ENCODE measurements at places on chromosomes 12 and 14.

- DNase-seq = no peak
Measured at GRCh38 chr12:109433618-109434017, 43.5 kb downstream of the KCTD10 start.

GRCh38 chr12:9328065-9328464, 119.9 kb upstream of the PZP start:
- no peak for DNase-seq

- no peak for DNase-seq
Measured at GRCh38 chr14:50399251-50400032, 2.8 kb upstream of the CDKL1 start.

GRCh38 chr12:77537663-77538062, 293.0 kb upstream of the NAV3 start:
- no peak for DNase-seq

- no peak for DNase-seq
Measured at GRCh38 chr14:104925855-104926609, 1.4 kb downstream of the PLD4 start.

GRCh38 chr12:111937429-111937828, 75.5 kb downstream of the TMEM116 start:
- DNase-seq = no peak

DNA sequence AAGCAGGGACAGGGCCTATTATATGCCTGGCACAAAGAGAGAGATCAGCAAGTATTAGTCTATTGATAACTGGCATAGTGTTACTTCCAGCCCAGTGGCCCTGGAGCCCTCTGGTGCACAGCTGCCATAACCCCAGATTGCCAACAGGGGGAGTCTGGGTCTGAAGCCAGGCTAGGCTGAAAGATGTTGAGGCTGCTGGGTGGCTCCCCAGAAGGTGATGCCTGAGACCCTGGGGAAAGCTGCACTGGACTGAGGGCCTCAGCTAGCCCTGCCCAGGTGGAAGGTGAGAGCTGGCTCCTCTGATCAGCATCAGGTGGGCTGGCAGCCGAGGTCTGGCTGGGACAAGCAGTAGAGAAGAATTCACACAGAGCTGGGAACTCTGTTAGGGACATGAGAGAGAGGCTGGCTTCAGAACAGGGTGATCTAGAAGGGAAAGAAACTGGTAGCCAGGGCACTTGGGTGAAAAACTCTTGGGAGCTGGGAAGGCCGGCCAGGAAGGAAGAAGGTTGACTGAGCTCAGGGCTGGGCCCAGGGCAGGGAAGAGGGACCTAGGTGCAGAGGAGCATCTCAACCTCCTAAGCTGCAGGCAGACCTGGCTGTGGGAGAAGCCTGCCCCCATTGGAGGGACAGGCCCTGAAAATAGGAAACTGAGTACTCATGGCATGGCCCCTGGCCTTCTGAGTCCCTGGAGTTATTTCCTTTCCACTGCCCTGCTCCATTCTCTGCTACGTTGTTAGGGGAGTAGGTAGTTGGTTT, 3.9 kb downstream of the GZMH start:
- DNase-seq = no peak

DNA sequence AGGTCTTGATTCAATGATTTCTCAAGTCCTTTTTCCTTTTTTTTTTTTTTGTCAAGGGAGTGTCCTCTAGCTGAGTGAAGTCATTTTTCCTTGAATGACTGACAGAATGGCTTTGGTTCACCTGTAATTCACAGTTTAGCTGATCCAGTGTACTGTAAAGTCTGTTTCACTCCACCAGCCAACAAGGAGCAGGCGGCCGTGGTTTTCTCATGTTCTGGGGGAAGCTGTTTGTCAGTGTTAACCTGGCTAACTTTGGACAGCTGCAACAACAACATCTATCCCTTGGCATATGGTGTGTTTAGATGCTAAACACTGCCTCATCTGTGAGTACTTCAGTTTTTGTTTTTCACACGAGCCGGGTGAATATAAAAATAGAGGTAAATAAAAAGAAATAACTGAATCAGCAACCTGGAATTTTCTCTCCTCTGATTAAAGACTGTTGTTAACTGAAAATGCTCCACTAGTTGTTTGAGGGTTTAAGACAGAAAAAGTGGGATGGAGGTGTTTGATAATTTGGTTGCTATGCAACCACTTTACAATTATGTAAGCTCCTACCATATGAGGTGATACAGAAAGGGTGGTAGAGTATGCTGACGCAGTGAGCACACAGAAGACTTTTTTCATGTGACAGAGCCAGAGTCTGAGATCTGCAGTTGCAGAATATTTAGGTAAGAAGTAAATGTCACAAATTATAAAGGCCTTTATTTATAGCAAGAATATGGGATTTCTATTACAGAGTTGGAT, 50.3 kb upstream of the SLC2A13 start:
- DNase-seq = no peak

DNA sequence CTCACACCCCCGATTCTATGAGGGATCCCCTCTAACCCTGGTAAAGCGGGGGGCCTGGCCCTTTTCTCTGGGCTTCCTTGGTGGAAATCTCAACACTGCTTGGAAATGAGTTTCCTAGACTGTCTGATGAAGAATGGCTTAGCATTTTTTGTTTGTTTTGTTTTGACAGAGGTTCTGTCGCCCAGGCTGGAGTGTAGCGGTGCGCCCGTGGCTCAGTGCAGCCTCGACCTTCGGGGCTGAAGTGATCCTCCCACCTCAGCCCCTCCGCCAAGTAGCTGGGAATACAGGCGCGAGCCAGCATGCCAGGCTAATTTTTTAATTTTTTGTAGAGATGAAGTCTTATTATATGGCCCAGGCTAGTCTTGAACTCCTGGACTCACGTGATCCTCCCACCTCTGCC, 30.3 kb downstream of the TC2N start:
- no peak for DNase-seq

DNA sequence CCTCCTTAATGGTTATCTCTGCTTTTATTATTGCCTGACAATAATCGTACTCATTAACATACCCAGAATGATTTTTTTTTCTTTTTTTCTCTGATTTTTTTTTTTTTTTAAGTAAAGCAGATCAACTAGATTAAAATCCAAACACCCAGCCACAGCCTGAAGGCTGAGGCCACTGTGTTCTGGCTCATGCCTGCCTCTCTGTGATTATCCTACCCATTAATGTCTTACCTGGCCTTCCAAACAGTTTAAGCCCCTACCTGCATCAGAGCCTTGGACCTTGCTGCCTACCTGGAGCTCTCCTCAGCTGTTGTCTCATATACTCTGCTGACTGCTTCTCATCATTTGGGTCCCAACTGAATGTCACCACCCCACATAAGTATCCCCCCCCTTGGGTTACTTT, 6.8 kb upstream of the TMED10 start:
- no peak for DNase-seq

DNA sequence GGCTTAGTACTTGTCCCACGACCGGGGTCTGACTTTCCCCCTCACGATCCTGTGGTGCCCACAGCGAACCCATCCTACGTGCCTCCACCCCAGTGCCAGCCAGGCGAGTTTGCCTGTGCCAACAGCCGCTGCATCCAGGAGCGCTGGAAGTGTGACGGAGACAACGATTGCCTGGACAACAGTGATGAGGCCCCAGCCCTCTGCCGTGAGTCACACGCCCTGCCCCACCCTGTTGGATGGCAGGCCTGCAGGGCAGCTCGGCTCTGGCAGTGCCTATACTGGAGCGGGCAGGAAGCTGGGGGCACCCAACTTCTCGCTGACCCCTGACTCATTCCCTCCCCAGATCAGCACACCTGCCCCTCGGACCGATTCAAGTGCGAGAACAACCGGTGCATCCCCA, 18.3 kb upstream of the LRP1-AS start:
- no peak for DNase-seq

DNA sequence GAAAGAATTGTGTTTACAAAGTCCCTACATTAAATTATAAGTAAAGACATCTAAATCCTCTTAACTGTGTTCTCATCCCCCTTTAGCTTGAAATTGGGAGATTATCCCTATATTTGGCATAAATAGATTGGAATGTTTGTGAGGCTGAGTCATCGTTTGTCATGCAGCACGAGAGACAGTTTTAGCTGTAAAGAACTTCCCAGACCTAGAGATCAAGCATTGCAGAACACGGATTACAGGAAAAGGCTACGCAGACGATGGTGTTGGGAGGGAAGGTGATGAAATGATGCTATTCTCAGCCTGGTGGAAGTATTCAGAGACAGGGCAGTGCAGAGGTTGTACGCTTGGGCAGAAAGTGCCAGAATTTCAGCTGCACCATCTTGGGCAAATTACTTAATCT, 93.8 kb downstream of the PTPRB start:
- peak; percentile 56 for DNase-seq

- no peak for DNase-seq
Measured at GRCh38 chr14:72682188-72682587, 211.7 kb downstream of the DPF3 start.

- no peak for DNase-seq
Measured at GRCh38 chr12:79455286-79455685, 235.5 kb downstream of the PAWR start.

DNA sequence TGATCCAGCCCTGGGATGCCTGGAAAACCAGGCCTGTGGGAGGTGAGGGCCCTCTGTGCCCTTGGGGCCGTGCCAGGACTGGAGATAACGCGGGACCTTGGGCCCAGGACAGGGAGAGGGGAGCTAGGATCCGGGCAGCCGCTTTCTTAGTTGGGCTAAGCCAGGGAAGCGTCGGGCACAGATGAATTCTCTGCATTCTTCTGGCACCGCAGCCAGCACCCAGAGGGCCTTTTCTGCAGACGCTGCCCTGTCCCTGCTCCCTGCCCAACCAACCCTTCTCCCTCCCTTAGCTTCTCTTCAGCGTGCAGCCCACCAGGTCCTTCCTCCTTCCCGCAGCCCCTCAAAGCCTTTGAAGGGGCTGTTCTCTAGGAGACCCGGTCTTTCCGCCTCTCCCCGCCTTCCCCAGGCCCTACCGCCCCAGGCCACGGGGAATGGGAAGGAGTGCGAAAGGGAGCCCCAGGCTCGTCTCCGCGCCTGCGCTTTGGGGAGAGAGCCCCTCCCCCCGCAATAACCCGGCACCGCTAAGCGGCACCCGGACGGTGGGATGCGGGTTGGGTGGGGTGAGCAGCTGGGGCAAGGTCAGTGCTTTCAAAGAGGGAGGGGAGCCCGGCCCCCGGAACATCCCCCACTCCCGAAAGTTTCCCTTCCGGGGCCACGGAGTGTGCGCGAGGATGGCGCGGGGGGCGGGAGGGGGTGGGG, 663 bp downstream of the NCKAP5L start:
- peak; percentile 90 for DNase-seq

DNA sequence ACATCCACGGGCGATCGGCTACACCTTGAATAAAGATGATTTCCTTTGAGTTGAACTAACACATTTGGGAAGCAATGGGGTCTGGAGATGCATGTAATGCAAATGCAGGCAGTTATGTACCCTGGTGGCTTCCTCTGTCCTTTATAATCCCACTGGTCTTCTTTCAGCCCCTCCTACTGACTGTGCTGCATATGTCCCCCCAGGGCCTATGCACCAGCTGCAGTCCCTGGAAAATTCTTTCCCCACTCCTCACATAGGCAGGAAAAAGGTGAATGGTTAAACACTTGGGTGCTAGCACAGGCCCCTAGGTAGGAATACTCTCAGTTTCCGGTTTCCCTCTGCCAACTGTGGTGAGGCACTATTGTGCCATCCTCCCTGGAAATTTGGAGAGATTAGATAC, 294.8 kb upstream of the SOX5 start:
- DNase-seq = no peak

DNA sequence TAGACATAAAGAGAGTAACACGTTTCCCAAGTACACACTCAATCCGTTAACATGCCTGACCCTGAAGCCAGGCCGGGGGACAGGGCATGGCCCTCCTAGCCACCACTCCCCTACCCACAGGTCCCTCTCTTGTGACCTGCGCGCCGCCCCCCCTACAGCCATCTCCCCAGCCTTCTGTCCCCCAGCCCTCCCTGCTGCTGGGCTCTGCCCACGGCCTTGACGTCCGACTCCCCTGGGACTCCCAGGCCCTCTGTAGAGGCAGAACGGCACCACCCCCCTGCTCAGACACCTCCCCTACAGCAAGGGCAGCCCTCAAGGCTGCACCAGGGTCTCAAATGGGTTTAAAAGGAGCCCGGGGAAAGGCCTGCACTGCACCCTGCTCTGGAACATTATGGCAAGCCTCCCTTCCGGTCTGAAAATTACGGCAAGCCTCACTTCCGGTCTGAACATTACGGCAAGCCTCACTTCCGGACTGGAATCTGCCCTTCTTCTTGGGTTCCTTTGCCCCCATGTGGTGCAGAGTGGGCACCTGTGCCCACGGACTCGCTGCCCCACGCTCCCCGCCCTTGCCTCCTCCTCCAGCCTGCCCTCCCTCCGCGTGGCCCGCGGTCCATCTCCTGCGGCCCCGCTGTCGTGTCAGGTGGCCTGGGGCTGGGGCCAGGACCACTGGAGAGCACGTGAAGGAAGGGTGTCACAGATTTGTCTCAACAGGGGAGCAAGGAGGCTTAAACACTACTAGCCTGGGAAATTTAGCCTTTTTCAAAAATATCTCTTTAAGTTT, 77.6 kb downstream of the MOK start:
- no peak for DNase-seq

DNA sequence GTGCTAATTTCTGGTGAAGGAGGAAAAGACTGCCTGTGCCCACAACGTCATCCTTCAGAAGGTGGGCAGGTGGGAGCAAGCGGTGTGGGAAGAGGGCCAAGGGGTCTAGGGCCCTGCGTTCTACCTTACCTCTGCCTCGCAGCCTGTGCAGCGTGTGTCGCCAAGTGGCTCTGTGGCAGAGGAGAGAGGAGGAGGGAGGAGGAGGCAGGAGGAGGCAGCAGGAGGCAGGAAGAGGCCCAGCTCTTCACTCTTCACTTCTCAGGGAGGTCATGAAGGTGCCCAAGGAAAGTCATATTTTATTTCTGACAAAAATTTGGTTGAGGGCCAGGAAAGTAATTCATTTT, 177.9 kb downstream of the MYRFL start:
- DNase-seq = no peak

DNA sequence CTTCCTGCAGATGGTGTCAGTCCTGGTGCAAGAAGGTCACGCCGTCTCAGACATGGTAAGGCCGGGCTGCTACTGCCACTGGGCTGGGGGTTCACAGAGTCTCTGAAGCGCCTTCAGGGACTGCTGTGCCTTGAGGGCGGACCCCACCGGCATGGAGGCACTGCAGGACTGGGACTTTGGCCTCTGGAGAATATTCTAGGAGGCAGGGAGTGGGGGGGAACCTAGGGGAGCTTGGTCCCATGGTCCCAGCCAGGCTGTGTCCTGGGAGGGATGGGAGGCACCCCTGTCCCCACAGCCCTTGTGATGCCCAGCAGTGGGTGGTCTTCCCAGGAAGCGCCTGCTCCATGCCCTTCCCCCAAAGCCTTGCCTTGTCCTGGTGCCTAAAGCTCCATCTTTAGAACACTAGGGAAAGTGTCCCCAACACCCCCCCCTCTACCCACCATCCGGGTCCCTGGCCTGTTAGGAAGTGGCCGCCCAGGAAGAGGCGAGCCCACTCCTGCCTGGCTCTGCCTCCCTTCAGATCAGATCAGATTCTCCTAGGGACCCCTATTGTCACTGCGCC, 1.5 kb downstream of the AMN start:
- no peak for DNase-seq

- DNase-seq = no peak
Measured at GRCh38 chr12:53994264-53995001, 5.5 kb upstream of the HOXC9 start.
